HS-27A (cell line): ENCODE measurements at places on chromosomes 5 and 9.

- DNase-seq: no peak
Observed at GRCh38 chr9:68637020-68637419, 68.0 kb upstream of the PIP5K1B start.

- DNase-seq: no peak
Observed at GRCh38 chr5:53069626-53070025, 39.9 kb downstream of the MOCS2 start.

DNA sequence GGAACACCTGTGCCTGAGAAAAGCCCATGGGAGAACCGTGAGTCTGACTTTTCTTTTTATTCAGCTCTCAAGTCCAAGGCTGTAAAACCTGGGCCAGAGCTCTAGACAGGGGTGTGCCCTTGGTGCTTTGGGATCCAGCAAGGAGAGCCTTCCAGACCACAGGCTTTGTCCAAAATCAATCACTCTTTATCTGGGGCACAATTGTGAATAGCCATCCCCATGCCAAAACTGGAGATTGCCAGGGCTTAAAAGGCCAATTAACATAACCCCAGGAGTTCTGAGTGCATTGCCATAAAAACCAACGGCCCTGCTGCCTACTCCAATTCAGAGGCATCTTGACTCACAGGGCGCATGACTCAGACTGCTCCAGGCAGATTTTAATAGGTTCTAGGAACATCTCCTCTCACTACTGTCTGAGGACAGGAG lies 391.8 kb downstream of the ARHGEF28 start:
- no peak for DNase-seq

GRCh38 chr5:53543401-53543800 lies 17.0 kb upstream of the NDUFS4 start:
- DNase-seq: no peak

DNA sequence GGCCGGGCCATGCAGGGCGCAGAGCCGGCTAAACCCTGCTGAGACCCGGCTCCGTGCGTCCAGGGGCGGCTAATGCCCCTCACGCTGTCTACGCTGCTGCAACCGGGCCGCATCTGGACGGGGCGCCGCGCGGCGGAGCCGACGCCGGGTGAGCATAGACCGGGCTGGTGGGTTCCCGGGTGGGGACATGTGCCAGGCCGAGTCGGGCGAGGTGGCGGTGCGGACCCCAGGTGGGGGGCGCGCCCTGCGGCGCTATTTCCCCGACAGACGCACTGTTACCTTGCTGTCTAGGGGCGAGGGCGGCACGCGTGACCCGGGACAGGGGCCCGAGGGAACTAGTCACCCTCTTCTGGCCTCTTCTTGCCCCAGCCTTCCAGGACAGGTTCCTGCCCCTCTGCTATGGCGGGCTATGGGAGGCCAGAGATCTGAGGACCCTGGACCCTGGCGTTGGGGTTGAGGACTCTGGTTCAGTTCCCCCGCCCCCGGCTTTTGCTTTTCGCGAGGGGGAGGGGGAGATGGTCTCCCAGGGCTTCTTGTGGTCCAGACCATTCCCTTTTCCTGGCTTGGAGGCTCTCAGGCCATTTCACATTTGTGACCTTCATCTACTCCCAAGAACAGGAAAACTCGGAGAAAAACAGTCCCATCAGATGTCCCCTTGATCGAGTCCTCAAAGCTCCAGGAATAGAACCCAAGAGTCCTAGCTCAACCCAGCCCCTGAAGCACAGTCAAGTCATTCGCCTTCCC lies 536 bp downstream of the SLC27A4 start:
- no peak for DNase-seq

GRCh38 chr9:114348906-114349482 lies 19.3 kb downstream of the ORM2 start:
- DNase-seq: peak; percentile 87

GRCh38 chr5:139459451-139459934 lies 3.0 kb downstream of the ECSCR start:
- no peak for DNase-seq

GRCh38 chr9:5073701-5074100 lies 88.6 kb downstream of the JAK2 start:
- no peak for DNase-seq

DNA sequence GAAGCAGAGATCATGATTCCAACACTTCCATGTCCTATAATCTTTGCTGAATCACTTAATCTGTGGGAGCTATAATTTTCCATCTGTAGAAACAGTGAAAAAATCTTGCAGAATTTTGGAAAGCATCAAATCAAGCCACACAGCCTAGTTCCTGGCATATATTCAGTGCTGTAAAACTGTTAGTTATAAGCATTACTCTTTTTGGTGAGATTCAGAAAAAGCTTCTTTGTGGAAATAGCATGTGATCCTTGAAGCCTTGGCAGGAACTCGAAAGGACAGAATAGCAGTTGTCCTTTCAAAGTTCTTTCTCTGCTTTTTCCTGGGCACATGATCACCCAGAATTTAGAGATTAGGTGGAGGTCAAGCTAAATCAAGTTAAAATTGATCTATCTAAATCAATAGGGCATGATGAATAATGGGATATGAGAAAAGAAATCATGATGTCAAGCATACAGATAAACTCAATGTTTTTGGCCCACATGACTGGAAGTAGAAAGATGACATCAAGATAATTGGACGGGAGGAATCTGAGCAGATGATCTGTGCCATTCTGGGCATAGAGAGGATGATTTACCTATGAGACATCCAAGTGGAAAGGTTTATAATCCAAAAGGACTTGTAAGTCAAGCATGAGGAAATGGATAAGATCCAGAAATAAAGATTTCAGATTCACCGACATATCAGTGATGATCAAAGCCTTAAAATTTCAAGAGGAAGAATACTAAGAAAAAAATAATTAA lies 73.1 kb downstream of the TMEM232 start:
- DNase-seq: no peak

DNA sequence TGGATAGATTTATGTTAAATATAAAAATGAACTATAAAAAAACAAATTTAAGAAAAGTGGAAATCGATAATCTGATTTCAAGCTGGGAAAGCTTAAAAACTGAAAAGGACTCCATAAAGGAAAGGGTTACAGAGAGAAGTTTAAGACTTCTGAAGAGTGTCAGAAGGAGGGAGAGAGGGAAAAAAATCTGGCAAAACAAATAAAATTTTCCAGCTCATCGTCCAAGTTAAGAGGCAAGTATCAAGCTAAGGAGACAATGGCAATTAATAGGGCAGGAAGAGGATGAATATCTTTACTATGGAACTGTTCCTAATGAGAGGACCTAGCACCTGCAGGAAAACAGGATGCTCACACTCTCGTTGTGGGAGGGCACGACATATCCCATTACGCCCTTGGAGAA lies 20.5 kb upstream of the HEXB start:
- DNase-seq: no peak

GRCh38 chr5:146766013-146766412 lies 112.5 kb downstream of the PPP2R2B start:
- DNase-seq: no peak

GRCh38 chr9:130483371-130483971 lies 38.7 kb downstream of the ASS1 start:
- no peak for DNase-seq

DNA sequence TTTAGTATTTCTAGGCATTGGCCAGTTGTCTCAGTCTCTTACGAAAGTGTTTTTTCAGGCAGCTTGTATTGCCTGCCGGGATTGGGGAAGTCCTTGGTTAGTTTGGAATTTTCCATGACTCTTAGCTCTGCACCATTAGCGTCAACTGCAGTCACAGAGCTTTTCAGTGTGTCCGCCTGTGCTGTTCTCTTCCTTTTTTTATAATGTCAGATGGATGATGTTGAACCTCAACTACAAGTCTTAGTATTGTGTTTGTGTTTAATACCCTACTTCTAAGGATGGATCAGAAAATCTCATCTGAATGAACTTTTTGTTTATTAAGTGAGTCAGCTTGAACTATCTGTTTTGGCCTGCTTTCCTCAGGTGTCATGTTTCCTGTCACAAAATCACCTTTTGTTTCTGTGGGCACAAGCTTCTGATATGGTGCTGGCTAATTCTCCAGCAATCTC lies 33.1 kb downstream of the ATP6V0E1 start:
- no peak for DNase-seq

DNA sequence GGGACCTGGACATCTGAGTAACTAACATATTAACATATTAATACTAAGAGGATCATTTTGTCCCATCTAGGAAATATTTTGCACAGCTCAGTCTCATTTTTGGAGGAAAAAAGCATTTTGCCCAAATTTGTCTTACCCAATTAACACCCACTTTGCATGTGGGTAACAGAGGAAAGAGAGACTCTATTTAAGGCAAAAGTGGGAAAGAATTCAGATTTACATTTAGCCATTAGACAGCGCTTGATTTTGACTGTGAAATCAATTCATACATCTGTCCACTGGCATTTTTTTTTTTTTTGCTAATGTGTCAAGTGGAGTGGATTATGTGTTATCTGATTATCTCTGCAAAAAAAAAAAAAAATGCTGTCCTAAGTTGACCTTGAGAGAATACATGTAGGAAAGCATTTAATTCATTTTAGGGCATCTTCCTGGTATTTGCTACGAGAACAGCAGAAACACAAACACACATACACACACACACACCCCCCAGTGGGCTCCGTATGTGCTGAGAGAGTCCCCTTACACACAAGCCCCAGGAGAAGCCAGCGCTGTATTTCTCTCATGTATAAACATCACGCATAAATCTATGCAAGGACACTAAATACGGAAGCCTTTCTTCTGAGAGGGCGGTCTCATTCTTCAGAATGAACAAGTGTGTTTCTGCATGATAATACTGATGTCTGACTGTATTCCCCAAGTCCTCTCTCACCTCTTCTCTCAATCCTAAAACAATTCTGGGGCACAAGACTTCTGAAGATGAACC lies 202.0 kb upstream of the KLF9 start:
- no peak for DNase-seq

DNA sequence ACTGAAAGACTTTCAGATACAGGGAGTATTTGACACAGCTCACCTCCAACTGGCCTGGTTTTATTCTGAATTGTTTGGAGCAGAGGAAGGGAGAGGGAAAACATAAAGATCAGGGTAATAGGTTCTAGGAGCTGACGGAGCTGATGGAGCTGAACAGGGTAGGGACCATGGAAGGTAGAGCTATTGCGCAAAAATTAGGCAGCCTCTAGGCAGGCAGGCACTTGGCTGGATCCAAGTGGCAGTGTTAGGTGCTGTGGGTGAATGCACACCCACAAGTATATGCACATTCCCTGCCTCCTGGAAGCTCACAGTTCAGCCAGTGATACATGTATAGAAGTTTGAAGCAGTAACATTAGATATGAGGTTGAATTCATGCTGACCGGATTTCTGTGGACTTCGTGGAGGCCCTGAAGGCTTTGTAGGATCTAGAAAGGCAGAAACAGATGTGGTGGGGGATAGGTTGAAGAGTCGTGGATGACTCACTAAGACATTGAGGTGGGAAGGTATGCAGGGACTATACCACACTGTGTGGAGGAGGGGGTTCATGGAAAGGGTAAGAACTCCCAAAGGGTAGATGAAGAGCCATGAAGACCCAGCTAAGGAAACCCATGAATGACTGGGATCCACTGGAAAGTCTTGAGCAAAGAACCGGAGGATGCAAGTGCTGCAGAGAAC lies 50.8 kb downstream of the WWC1 start:
- DNase-seq: no peak

- DNase-seq: peak; percentile 14
Observed at GRCh38 chr5:16411741-16412455, 53.7 kb downstream of the ZNF622 start.

DNA sequence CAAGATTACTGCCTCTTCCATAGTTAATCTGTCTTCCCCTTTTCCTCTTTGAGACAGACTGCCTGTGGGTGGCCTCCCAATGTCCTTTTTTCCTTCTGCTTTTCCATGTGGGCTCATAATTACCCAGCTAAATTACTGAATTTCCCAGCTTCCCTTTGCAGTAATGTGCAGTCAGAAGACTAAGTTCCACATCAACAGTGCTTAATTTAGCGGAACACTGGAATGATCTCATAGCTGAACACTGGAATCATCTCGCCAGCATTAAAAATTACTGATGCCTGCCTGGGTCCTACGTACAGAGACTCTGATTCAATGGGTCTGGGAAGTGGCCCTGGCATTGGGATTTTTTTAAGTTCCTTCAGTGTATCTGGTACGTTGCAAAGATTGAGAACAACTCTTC lies 84.3 kb downstream of the DNAH5 start:
- DNase-seq: no peak

DNA sequence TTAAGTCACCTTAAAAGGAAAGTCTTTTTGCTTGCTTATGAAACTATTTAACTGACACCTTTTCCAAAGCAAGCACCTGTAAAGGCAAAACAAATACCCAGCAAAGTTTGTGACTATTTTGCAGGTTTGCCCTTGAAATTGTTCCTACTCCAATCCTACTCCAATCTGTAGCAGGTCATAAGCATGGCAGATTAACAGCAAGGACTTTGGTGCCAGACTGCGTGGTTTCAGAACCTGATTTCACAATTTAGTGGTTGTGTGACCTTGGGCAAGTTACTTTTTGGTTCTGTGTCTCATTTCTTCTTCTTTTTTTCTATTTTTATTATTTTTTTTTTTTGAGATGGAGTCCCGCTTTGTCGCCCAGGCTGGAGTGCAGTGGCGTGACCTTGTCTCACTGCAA lies 282.1 kb downstream of the RFX3 start:
- no peak for DNase-seq

DNA sequence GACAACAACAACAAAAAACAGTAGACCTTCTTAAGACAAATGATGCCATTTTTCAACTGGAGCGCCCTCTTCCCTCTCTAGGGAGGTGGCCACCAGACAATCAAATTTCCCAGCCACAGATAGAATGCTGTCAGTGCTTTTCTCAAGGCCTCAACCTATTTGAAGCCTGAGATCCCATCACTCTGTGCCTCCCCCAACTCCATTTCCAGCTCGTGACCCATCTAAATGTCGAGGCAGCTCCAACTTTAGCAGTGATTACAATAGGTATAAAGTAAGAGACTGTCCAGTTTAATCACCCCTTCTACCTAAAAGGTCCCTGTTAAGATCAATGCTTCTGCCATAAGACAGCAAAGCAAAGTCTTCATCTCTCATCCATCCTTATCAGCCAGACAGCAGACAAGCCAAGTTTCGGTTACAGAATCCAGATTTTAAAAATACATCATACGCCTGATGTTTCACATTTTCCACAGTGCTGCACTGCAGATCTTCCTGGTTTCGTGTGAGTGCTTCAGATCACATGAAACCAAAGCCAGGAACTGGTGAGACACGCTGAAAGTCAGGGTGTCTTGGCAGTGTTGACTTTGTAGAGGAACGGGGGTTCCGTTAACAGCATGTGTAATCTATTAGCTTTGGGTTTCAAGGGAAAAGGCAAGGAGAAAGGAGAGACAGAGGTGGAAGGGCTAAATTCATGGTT lies 447.8 kb downstream of the ENC1 start:
- no peak for DNase-seq

DNA sequence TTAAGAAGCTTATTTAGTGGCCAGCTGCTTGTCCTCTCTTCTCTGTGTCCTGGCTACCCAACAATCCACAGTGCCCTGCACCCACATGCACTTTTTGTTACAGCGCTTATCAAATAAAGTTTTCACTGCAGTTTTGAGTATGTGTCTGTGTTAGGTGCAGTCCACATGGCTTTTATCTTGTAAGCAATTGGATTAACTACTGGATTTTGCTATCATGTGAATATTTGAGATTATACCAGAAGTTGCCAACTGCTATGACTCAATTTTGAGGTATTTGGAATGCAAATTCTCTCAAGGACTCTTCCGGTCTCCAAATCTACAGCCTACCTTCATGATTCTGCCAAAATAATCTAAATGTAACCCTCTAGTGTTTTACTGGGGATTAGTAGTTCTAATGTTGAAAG lies 690.2 kb downstream of the NR2F1-AS1 start:
- DNase-seq: peak; percentile 54

GRCh38 chr9:19969721-19970120 lies 180.9 kb upstream of the SLC24A2 start:
- DNase-seq: no peak
